ENCODE measurements at places on chromosomes 11 and 22.

- DNase-seq = no peak
Observed at GRCh38 chr11:42012271-42012670, 552.8 kb upstream of the LRRC4C start.

GRCh38 chr11:116073854-116074837 lies 569.9 kb upstream of the CADM1 start:
- DNase-seq = no peak

GRCh38 chr11:78400116-78400515 lies 17.5 kb downstream of the GAB2 start:
- no peak for DNase-seq

GRCh38 chr11:5796541-5796940 lies 5.5 kb upstream of the OR52N1 start:
- no peak for DNase-seq

- DNase-seq = no peak
Observed at GRCh38 chr11:3822312-3822711, 14.0 kb downstream of the PGAP2 start.
